ENCODE measurements at places on chromosomes 7 and 10.

DNA sequence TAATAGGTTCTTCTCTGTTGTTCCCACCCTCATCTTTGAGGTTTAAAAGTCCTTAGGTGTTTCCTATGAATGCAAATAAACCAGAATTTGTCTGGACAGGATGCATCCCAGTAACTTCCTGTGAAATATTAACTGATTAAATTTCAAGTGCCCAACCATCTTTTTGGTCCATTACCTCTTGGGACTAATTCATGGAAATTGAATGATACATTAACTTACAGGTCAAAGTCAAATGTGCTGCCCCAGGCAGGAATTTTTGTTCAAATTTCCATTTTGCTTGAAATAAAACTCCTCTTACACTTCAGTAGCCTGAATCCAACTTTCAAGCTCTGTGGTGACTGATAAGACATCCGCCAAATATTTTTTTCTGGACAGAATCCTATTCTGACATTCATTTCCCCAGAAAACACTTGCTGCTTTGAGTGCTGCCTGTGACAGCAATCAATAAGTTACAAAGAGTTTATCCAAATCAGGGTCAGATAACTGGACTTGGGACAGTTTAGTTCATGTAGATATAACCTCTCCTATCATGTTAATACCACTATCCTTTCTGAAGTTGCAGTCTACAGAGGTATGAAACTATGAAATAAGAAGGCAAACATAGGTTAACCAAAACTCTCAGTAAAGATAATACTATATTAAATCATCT, 383.5 kb downstream of the POM121L12 start:
- no peak for DNase-seq

DNA sequence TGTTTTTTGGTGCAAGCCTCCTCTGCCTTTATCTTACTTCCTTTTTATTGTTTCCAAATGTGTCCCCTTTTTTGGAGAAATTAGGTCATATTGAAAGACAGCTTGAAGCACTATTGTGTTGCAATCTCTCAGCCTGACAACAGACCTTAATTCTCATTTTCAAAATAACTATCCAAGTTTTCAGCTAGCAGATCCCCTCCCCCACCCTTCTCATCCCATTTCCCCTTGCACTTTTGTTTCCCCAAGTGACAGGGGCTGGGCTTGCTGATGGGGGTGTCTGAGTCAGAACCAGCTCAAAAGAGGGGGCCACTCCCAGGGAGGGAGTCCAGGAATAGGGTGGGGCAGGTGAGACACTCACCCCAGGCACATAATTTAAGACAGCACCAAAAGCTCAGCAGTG, 75.3 kb downstream of the MKI67 start:
- no peak for DNase-seq

- DNase-seq: no peak
These were observed 75.3 kb upstream of the FOXK1 start for GRCh38 chr7:4606797-4607196.

- DNase-seq: no peak
These were observed 287.3 kb upstream of the SP4 start for GRCh38 chr7:21140622-21141021.

DNA sequence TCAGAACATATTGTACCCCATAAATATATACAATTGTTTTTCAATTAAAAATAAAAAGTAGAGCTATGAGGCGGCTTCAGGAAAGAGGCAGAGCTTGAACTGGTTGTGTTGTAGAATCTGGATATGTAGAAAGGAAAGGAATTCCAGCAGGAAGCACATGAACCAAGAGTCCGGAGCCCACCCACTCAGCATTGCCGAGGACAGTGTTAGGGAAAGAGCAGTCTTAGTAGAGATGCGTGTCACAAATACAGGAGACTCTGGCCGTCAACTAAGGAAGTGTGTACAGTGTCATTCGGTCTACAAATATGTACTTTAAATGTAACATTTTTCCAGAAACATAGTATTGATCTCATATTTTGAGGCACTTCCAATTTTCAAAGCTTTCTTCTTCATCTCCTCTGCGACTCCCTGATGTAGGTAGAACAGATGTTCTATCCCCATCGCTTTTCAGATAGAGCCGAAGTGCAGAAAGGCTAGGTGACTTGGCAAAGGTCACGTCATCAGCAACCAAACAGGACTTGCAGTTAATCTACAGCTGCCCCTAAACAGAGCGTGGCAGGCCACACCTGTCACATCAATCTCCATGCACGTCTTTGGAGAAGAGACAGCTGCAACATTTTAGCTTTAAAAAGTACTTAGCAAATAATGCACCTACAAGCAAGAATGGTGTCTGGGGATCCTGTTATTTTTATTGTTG, 25.3 kb upstream of the GJD4 start:
- no peak for DNase-seq

DNA sequence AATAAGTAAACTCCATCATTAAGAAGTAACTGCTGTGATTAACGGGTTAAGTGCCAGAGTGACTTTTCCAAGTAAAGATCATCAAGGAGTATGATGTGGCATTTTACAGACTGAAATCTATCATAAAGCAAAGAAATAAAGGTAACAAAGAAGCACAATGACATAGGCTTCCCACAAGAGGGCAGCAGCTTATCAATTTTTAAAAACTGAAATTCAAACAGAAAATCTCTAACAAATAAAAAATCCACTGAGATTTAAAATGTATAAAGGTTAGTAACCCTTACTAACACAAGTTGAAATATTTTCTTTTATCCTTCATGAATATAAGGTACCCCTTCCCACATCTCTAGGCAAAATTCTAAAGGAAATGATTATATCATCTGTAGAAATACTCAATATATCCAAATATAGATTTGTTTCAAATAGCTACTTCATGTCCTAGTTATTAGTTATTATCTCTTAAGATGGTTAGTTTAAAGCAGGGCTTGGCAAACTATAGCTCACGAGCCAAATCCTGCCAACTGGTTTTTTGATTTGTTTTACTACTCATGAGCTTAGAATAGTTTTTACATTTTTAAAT, 29.2 kb downstream of the FAM3C start:
- peak; percentile 29 for DNase-seq

Data from EL (cell line).